MCF 10A (cell line): ENCODE measurements at places on chromosomes 2 and 18. TPM values are rescaled to one million over a fixed set of nuclear protein-coding genes. Genes with fewer than 3 reads are reported as not detected.

PDK1 gene
- 18.7 and 26.5 TPM in 2 replicates for total RNA-seq

TSPYL6 gene
- not detected in 2 replicates for total RNA-seq

GRCh38 chr2:25304826-25305596, 36.7 kb downstream of the DNMT3A start:
- H3K4me1 ChIP-seq = peaks cover 11% of the 10 kb centered on the region
- no peak for DNase-seq
- H3K4me3 ChIP-seq = no peak overlapping the region
- H3K27ac ChIP-seq = no peak overlapping the region

DNA sequence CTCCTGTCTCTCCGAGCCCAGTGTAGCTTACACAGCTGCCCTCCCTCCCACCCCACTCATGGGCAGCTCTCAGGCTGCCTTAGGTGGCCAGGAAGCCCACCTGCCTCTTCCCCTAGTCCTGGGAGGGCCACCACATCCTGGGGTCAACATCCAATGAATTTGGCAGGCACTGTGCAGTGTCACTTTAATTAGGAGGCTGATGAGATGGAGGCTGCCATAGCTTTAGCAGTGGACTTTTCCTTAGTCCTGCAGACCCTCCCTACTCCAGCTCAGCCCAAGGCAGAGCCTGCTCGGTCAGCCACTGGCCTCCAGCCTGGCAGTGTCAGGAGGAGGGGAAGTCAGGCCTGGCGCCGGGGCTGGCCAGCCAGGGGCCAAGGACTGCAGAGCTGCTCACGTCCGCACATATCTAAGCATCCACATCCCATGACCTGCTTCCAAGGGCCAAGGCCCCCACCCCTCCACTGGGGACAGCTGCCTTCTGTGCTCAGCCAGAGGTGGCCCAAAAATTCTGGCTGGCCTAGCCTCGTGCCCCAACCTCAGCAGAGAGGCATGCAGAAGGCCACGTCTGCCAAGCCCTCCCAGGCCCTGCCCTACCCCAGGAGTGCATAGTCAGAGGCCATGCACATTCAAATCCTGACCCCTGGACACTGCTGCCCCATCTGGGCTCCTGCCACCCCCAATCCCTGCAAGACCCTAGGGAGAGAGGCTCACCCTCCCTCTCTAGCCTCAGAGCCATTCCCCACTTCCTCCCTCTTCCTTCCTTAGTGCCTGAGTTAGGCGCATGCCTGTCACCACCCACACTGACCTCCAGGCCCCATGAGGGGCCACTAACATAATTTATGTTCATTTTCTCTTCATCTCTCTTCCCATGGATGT, 33.1 kb downstream of the ADRA2B start:
- H3K27me3 ChIP-seq = peaks cover 25% of the 10 kb centered on the region
- H3K36me3 ChIP-seq = no peaks in the 10 kb centered on the region
- DNase-seq = no peak
- no peak overlapping the region for H3K4me3 ChIP-seq

DNA sequence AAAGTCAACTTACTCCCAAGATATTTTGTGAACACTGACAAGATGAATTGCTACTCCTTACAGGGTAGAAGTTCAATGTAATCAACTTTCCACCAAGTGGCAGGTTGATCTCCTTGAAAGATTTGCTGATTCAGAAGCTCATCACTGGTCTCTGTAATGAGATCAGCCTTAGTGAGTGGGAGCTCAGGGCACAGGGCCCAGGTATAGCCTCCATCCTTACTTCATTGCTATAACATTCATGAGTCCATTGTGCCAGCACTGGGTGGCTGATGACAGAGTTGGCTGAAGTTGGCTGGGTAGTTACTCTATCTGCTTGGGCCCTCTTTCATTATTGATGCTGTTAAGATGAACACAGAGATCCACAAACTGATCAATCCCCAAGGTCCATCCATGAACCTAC, 379.0 kb downstream of the IRS1 start:
- no peaks in the 10 kb centered on the region for H3K27me3 ChIP-seq
- peaks cover 19% of the 10 kb centered on the region for H3K4me1 ChIP-seq
- no peak overlapping the region for H3K4me3 ChIP-seq
- no peak for DNase-seq

GRCh38 chr2:24832521-24832920, 39.3 kb downstream of the CENPO start:
- peaks cover 33% of the 10 kb centered on the region for H3K36me3 ChIP-seq
- peak overlapping the region; percentile 55 for H3K27ac ChIP-seq
- DNase-seq = no peak
- H3K27me3 ChIP-seq = no peaks in the 10 kb centered on the region
- H3K4me1 ChIP-seq = no peaks in the 10 kb centered on the region

DNA sequence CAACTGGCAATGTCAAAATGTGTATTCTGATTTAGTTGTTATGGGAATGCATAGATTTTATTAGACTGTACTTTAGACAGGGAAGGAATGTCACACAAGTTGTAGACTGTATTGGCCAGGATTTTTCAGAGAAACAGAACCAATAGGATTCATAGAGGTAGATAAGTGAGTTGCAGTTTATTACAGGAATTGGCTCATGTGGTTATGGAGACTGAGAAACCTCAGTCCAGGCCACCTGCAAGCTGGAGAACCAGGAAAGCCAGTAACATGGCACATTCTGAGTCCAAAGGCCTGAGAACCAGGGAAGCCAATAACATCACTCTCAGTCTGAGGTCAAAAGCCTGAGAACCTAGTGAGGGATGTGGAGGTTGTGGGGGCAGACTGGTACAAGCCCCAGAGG, 1.8 kb upstream of the GALNT5 start:
- peaks cover 5% of the 10 kb centered on the region for H3K4me1 ChIP-seq
- H3K36me3 ChIP-seq = no peaks in the 10 kb centered on the region
- H3K27me3 ChIP-seq = no peaks in the 10 kb centered on the region
- no peak overlapping the region for H3K27ac ChIP-seq
- H3K4me3 ChIP-seq = no peak overlapping the region

DNA sequence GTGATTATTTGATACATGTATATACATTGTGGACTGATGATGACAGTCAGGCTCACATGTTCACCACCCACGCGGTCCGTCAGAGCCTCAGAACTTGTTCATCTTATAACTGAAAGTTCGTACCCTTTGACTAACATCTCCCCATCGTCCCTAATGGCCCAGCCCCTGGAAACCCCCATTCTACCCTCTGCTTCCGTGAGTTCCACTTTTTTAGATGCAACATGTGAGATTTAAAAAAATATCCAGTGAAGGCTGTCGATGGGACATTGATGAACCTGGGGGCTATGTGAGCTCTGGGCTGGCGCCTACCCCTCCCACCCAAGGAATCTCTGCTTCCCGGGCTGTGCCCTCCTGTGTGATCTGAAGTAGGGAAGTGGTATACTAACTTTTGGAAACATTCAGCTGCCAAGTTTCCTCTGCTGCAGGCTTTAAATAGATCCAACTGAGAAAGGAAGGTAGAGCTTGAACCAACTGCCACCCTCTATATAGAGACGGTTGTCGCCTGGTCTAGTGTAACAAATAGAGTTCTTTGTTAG, 163.8 kb downstream of the FAM210A start:
- no peak overlapping the region for H3K4me3 ChIP-seq
- H3K4me1 ChIP-seq = no peaks in the 10 kb centered on the region
- H3K27ac ChIP-seq = no peak overlapping the region
- H3K36me3 ChIP-seq = no peaks in the 10 kb centered on the region

DNA sequence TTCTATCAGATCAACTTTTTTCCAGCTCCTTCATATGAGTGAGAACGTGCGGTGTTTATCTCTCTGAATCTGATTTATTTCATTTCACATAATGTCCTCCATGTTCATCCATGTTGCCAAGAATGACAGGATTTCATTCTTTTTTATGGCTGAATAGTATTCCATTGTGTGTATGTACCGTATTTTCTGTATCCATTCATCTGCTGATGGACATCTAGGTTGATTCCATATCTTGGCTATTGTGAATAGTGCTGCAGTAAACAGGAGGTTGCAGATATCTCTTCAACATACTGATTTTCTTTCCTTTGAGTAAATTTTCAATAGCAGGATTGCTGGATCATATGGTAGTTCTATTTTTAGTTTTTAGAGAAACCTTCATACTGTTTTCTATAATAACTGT, 388.5 kb downstream of the DCDC2C start:
- H3K4me1 ChIP-seq = no peaks in the 10 kb centered on the region
- H3K27me3 ChIP-seq = no peaks in the 10 kb centered on the region
- H3K27ac ChIP-seq = no peak overlapping the region
- no peak overlapping the region for H3K4me3 ChIP-seq
- no peak for DNase-seq
